Glutamatergic neuron (in vitro differentiated cells): ENCODE measurements at places on chromosomes 5 and 9.

DNA sequence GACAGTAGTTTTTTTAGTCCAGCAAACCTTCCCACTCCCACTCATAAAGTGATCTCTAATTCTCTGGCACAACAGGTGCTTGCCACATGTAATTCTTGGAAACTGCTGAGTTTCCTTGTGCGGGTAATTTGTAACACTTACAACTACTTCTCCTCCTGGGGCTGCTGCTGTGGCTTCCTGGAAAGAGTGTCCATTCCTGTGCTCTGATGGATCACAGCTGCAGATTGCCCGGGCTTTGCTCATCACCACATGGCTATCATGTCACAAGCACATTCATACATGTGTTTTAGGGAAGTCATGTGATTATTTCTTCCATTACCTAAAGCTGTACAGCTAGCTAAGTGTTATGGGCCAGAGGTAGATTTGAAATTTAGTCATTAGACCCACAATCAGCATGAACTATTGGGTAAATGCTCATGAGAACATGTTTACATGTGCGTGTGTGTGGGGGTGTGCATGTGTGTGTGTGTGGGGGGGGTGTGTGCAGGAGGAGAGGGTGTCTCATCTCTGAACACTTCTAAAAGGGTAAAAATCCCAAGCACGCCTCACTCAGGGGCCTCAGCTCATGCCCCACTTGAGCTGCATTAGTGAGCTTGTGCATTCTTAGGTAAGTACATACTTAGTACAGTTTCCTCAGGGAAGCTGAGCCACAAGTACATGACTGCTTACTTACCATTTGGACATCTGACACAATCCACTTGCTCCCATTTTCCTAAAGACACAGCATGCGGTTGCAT lies 118.1 kb upstream of the CCDC112 start:
- DNase-seq: no peak

- no peak for DNase-seq
These were observed 176.7 kb downstream of the NTRK2 start for GRCh38 chr9:84845956-84846900.

GRCh38 chr5:55338810-55339243 lies 31.0 kb downstream of the MTREX start:
- no peak for DNase-seq

- peak; percentile 24 for DNase-seq
These were observed 13.0 kb downstream of the TTC1 start for GRCh38 chr5:160021831-160022446.

DNA sequence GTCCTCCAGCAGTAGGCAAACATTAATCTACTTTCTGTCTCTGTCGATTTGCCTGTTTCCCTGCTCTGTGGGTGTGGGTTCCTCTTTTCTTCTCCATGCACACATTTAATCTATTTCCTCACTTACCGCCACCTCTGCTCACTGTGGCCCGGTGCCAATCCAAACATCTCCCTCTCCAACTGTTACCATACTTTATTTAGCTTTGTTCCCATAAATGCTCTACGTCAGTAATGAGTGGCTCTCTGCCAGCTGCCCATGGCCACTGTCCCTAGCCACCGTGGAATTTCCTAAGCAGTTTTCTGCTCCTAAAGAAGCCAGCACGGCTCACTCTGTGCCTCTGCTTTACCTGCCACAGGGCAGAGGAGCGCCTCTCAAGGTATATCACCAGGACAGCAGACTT lies 19.5 kb upstream of the GOLPH3 start:
- DNase-seq: no peak

DNA sequence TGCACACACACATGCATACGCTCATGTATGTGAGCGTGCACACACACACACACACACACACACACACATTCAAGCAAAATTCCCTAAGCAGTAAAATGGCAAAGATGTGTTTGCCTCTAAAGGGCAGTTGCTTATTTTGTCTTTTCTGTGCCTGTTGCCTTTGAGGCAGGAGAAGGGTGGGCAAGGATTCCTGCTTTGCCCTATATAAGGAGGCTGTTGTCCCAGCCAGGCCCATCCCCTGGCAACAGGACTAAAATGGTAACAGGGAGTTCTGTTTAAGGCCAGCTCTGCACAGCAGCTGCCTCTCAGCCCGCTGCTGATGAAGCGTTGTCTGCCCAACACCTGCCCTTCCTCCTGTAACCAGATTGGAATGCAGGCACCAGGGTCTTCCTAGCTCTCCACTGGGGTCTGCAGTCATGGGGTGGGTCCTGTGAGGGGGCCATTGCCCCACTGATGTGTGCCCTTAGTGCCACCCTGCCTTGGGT lies 64.4 kb downstream of the PPARGC1B start:
- DNase-seq: no peak

DNA sequence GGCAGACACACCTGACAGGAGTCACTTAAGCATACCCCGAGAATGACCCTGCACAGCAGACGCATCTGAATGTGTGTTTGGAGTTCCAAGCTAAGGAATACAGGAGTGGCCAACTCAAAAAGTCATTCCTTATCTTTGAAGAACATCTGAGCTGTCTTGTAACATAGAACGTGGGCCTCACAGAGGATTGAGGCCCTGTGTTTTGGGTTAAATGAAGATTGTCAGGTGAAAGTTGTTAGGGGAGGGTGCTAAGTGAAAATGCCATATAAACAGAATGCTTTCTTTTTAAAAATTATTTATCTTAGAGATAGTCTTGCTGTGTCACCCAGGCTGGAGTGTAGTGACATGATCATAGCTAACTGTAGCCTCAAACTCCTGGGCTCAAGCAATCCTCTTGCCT lies 100.9 kb downstream of the PIK3R1 start:
- DNase-seq: no peak

- no peak for DNase-seq
These were observed 422.3 kb downstream of the PRR16 start for GRCh38 chr5:120886351-120886860.

- DNase-seq: no peak
These were observed 424.0 kb upstream of the RGMB start for GRCh38 chr5:98349251-98349989.

GRCh38 chr5:168307022-168307421 lies 15.6 kb downstream of the WWC1 start:
- no peak for DNase-seq

DNA sequence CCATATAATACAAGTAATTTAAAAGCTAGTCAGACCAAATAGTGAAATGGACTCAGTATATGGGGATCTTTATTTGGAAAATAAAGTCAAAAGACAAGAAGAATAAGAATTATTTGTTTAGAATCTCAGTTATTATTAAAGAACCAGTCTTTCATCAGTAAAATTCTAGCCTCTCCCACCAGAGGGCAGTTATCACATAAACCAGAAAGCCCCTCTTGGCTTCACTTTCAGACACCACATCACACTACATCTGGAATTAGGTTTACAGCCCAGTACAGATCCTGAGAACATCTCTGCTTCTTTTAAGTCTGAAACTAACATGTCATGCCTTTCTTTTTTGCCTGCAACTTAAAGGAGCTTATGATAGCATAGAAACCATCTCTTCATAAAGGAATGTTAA lies 12.2 kb upstream of the HSPB3 start:
- no peak for DNase-seq

DNA sequence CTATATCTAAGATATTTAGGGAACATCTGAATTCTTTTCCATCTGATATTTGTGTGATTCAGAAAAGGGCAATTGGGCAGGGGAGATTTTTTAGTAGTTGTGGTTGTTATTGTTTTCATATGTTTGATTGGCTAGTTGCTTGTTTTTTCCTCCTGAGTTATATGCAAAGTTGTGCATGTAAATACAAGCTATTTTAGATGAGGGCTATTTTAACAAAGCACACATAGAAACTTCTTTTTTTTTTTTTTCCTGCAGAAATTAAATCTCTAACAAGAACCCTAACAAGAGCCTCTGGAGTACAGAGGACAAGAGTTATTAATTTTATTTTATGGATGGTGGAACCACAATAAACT lies 559.1 kb downstream of the CETN3 start:
- no peak for DNase-seq

GRCh38 chr9:20032413-20033006 lies 243.7 kb upstream of the SLC24A2 start:
- no peak for DNase-seq

- DNase-seq: no peak
These were observed 55.8 kb downstream of the ASS1 start for GRCh38 chr9:130500340-130501180.

DNA sequence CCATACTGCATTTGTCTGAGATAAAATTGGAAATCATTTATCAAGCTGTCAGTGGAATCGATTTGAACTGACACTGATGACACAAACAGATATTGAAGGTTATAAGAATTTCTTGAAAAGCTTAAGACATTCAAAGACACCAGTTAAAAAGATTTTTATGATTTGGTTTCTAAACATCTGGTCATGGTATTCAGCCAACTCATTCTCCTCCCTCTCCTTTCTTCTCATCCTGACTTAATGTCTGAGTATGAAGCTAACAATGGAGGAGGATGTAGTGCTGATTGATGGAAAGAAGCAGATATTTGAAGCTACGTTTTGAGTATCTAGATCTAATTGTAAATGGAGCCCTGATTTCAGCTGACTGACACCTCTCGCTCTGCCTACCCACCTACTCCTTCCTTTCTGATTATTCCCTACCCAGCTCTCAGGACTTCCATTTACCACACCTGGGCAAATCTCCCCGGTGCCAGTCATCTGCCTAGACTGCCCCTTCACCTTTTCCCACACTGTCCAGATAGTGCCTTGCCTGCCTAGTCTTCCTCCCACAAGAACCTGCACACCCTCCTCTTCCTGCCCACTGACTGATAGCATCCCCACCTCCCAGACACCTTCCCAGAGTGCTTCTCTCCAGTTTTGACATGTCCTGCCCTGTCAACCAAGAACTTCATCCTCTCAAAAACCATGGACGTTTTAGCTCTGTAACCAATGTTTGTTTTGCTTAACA lies 20.7 kb upstream of the LIFR start:
- no peak for DNase-seq

GRCh38 chr5:136754216-136754615 lies 388.9 kb upstream of the TRPC7 start:
- no peak for DNase-seq

DNA sequence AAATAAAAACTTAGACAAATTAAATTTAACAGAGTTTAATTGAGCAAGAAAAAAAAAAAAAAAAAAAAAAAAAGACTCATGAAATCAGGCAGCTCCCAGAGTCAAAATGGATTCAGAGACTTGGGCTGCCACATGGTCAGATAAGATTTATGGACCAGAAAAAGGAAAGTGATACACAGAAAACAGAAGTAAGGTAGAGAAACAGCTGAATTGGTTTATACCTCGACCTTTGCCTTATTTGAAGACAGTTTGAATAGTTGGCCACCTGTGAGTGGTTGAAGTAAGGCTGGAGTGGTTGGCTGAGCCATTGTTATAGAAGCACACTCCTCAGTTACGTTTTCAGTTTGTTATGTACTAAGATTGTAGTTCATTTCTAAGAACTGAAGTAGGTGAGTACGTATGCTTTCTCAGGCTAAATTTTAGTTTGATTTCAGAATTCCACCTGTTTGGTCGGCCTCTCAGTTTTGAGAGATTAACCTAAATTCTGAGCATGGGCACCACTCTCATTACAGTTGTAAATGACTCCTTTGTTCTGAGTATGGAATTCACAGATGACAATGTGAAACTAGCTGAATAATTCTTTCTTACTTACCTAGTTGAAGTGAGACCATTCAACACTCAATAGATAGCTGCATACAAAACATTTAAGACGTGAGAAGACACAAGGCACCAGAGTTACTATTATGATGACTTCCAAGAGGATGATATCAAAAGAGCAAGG lies 149.0 kb downstream of the AOPEP start:
- DNase-seq: no peak

GRCh38 chr5:109695005-109695926 lies 5.5 kb downstream of the MAN2A1 start:
- DNase-seq: no peak

- DNase-seq: no peak
These were observed 22.6 kb downstream of the HRH2 start for GRCh38 chr5:175680463-175680862.

GRCh38 chr9:137251194-137251461 lies at the start of gene STPG3:
TSS of gene STPG3 (plus strand) at chr9:137251286. CDS start at chr9:137251287, 1 bp downstream.
- no peak for DNase-seq

GRCh38 chr5:135053989-135054388 lies 20.0 kb upstream of the PITX1 start:
- DNase-seq: no peak

GRCh38 chr5:109703166-109703565 lies 13.4 kb downstream of the MAN2A1 start:
- no peak for DNase-seq

GRCh38 chr5:168822248-168822744 lies 243.1 kb upstream of the PANK3 start:
- DNase-seq: no peak

GRCh38 chr9:121744002-121744686 lies 92.7 kb downstream of the DAB2IP start:
- peak; percentile 67 for DNase-seq

GRCh38 chr5:68015381-68016302 lies 199.9 kb upstream of the PIK3R1 start:
- DNase-seq: no peak

- no peak for DNase-seq
These were observed 16.9 kb downstream of the PHF19 start for GRCh38 chr9:120860083-120860482.

DNA sequence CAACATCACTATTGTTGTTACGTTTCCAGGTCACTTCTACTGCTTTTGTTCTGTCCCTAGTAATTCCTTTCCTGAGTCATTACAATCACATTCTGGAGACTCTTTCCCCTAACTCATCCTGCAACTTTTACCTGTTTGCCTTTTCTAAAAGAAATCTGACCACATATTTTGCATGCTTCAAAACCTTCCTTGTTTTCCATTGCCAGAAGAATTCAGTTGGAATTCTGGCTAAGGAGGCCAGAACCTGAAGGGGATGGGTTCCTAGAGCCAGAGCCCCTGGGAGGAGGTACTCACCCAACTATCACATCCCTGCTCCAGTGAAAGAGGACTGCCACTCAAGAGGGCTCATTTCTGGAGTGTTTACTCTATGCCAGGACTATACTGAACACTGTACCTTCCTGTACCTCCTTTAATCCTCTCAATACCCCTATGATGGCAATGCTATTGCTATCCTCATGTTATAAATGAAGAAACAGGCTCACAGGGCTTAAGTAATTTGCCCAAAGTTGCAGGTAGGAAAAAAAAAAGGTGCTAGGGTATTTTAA lies 42.8 kb upstream of the MAST4 start:
- no peak for DNase-seq

GRCh38 chr9:127905004-127905728 lies 5.8 kb upstream of the ST6GALNAC6 start:
- DNase-seq: no peak
